Dermis microvascular lymphatic vessel endothelial cell (primary cell): ENCODE measurements at places on chromosomes 16 and 17.
A peak's percentile ranks its signal among the peaks of the same experiment; 100 is the strongest.

- no peak for DNase-seq
Measured at GRCh38 chr16:66255647-66256046, 110.8 kb upstream of the CDH5 start.

- DNase-seq = no peak
Measured at GRCh38 chr17:79700592-79700991, 30.2 kb upstream of the ENPP7 start.

DNA sequence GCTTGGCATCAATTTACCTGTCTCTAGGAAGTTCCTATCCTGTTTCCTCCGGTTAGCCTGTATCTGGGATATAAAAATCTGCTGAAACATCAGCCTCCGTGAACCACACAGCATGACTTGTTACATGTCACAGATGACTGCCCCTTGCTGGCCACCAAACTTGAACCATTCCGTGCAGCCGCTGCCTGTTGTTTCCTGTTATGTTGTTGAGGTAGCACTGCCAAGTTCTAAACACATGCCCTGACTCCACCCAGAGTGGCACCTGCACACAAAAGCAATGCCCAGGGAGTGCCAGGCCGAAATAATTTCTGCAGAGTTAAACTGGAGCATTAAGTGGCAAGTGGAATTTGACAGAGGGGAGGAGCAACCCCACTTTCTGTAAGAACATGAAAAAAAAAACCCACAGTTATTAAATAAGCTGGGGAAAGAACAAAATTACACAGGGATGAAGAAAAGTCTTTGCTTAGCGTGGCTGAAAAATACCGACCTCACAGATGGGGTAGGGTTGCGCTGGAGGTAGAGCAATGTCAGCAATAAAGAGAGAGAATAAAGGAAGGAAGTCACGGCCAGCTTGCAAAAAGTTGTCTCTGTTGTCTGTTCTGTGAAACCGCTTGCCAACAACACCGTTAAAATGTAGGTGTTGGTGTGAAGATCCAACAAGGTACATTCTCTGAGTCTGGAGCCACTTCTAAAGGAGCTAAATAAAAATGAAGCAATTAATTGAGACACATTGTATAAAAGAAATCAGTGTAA lies 174.6 kb upstream of the CDH13 start:
- DNase-seq = no peak

- DNase-seq = no peak
Measured at GRCh38 chr17:17661834-17662385, 19.3 kb upstream of the RAI1 start.

DNA sequence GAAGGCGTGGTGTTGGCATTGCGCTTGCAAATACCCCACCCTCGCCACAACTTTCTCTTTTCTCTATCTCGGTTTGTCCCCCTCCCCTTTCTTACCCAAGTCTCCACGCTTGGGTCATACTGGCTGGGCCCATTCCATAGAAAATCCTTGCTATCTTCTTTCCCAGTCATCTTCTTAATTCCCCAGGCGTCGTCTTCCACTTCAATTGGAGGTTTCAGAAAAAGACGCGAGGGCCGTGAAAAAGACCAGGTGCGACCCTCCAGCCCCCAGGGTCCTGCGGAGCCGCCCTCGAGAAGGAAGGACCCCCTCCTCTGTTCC lies 8.3 kb downstream of the IRX5 start:
- DNase-seq = no peak

DNA sequence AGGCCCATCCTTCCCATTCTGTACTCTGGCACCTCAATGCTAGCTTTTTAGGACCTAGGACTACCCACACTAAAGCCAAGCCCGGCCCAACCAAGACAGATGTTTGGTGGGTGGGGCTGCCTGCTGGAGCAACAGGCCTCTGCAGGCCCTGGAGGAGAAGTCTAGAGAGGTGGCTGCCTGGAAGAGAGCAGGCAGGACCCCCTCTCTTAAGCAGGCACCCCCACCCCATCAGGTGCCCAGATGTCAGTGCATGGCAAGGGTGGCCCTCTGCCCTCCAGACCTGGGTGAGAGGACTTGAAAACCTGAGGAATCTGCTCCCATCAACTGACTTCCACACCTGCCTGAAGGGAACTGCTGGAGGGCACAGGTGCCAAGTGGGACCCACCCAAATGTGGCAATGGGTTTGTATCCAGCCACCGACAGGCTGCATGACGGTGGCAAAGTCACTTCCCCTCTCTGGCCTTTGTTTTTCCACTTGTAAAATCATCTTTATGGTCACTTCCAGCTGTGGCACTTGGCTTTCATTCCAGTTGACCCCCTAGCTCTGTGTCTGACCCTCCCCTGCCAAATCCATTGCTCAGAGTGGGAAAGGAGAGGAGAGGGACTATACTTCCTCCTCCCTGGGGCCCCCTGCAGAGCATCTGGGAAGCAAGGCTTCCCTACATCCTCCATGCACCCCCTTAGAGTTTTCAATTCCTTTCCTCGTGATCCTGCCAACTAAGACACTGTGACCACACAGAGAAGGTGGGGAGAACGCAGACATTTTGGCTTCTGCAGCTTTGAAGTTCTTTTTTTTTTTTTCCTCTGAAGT lies 1.7 kb upstream of the STAT5A start:
- no peak for DNase-seq

DNA sequence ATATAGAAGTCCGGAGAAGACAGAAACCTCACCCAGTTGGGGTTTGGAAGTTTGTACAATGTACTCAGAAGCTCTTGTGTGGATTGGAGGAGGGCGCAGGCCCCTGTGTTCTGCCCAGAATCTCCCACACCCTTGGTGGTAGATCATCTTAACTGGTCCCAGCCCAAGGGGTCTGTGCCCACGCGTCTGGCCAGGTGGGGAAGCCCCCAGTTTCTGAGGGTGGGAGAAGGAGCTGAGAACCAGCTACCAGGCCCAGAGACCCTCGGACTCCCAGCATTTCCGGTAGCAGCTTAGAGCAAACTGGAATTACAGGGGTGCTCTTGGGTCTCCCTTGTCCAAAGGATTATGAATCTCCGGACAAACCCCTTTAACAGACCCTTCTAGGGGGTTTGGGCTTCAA lies 2.3 kb upstream of the PPP1R9B start:
- DNase-seq = no peak

DNA sequence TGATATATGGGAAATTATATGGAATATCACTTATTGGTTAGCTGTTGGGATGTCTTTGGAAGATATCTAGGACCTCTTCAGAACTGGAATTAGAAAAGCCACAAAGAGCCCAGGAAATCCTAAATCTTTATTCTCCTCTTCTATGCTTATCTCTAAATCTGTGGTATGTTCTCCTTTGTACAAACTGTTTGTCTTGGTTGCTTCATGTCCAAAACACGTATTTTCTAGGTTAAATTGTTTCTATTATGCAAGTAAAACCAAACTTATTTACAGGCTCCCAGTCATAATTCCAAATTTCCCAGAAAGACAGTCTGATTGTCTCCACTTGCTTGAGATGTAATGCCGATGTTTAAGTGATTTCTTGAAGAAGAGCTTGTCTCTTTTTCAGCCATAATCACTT lies 650.9 kb downstream of the CDH11 start:
- no peak for DNase-seq

- DNase-seq = no peak
Measured at GRCh38 chr17:37240381-37240780, 135.4 kb upstream of the C17orf78 start.

- DNase-seq = no peak
Measured at GRCh38 chr17:36705283-36705795, 104.0 kb downstream of the MRM1 start.

GRCh38 chr16:66590322-66590721 lies 11.1 kb downstream of the CMTM2 start:
- no peak for DNase-seq

GRCh38 chr16:138049-138417 lies 440 bp downstream of the NPRL3 start:
- no peak for DNase-seq

DNA sequence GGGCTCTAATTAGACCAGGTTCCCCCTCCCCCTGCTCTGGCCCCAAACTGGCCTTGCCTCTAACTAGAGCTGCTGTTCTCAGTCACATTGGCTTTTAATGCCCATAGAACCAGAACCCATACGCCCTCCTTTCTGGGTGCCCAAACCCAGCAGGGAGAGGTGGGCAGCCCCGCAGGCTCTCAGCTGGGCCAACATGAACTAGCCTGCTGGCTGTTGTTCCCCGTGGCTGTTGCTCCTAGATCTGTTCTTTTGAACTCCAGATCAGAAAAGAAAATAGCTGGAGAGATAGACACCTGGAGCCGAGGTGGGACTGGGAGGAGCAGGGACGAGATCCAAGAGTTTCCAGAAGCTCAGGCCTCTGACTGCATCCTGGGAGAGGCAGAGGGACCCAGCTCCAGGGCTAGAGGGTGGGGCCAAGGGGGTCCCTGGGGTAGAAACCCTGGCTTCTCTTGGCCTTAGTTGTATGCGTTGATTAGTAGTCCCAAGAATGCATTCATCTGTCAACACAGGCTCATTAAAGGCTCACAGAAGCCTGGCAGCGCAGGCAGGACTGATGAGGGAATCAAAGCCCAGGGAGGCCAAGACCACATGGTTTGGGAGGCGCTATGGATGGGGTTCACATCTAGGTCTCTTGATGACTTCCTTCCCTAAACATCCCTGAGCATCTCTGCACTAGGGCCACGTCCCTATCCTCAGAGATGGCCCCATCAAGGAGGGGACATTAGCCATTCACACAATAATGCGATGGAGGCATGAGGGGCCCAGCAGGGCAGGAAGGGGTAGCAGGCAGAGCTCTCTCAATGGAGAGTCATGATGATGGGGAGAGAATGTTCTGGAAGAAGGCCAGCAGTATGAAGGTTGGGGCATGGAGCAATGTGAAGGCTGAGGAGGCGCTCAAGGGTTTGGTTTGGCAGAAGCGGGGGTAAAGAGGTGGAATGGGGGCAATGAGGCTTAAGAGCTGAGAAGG lies 1.3 kb upstream of the CPSF4L start:
- no peak for DNase-seq

GRCh38 chr17:6608321-6608720 lies 32.2 kb downstream of the KIAA0753 start:
- no peak for DNase-seq

GRCh38 chr17:47792457-47792856 lies 29.1 kb downstream of the OSBPL7 start:
- no peak for DNase-seq

- no peak for DNase-seq
Measured at GRCh38 chr17:1315891-1316403, 36.5 kb downstream of the TRARG1 start.

- no peak for DNase-seq
Measured at GRCh38 chr17:28572259-28573039, 1.1 kb upstream of the PIGS start.

GRCh38 chr17:28737770-28738679 lies 5.8 kb upstream of the TRAF4 start:
- DNase-seq = no peak

GRCh38 chr17:63596856-63597586 lies 3.7 kb upstream of the TACO1 start:
- DNase-seq = no peak

- no peak for DNase-seq
Measured at GRCh38 chr17:33954597-33954996, 300.5 kb upstream of the CCL2 start.

GRCh38 chr17:76189247-76189646 lies 48.2 kb upstream of the FOXJ1 start:
- DNase-seq = no peak

DNA sequence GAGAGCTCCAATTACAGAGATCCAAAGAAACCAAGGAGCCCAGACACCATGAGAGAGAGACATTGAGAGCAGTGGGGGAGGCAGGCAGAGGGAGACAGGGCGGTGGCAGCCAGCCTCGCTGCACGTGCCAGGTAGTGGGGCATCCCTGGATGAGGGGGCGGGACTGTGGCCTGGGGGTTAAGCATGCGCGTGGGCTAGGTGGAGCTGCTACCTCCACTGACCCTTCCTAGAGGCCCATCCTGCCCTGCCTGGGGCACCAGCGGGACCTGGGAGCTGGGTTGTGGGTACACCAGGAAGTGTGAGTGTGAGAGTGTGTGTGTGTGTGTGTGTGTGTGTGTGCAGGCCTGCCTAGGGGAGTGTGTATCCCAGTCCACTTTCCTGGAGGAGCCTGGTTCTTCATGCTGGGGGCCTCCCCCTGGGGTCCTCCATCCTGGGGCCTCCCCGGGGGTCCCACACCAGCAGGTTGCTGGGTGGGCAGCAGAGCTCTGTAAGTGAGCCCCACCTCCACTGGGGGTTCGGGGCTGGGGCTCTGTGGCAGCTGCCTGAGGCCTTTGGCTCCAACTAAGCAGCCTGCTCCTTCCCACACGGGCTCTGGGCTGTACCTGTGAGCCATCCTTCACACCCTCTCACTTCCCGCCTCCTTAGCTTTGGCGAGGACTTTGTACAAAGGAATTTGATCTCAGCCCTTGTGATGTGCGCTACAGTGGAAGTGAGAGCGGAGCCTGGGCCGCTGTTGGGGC lies 127.4 kb downstream of the IRF8 start:
- no peak for DNase-seq

DNA sequence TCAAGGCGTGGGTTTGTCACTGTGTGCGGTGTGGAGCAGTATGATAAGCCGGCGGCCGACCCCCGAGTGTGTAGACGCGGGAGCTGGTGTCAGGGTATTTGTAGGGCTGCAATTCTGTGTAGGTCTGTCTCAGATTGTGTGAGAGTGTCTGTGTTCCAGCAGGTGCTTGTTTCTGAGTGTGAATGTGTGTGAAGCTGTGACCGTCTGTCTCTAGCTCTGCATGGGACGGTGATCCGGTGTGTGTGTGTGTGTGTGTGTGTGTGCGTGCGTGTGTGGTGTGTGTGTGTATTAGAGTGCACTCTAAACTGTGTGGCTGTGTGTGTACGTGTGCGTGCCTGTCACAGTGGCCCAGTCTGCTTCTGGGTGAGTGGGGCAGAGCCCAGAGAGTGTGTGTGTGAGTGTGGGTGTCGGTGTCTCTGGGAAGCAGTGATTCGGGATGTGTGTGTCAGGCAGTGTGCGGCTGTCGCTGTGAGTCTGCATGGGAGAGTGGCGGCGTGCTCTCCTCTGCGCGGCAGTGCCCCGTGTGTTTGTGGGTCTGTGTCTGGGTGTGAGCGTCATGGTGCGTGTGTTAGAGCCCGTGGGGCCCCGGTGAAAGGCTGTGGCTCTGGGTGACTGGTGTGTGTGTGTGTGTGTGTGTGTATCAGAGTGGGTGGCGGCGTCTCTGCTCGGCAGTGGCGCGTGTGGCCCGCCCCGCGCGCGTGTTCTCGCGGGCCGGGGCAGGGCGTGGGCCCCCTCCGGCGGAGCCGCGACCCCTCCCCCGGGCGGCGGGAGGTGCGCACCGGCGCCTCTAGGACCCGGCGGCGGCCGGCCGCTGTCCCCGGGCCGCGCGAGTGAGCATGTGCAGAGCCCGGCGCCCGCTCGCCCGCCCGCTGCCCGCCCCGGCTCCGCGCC lies at the start of gene WSCD1:
Gene WSCD1, plus strand, starts transcription at position 841 of the 891 bp plus-strand sequence. CDS start 10,280 bp downstream, outside the sequence.
- DNase-seq = peak; percentile 14

DNA sequence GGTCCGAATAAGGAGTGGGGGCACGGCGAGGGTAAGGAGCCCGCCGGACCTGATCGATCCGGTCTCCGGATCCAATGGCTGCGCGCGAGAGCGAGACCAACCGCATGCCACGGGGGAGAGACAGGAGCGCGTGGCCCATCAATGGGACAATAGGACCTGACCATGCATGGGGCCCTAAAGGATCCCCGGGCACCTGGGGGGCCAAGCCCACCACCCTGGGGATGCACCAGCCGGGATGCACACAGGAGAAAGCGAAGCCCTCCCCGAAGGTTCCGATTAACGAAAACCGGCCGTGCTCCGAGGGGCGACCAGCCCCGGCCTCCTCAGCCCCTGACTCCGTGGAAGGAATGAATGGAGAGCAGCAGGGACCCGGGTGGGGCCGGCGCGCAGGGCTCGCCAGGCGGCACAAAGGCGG lies 525 bp downstream of the JPT1 start:
- peak; percentile 19 for DNase-seq
